ENCODE measurements at places on chromosomes 6 and 20.

- no peaks in the 10 kb centered on the region for H3K36me3 ChIP-seq
- H3K4me3 ChIP-seq = no peak overlapping the region
- no peaks in the 10 kb centered on the region for H3K4me1 ChIP-seq
- H3K27ac ChIP-seq = no peak overlapping the region
- no peaks in the 10 kb centered on the region for H3K27me3 ChIP-seq
These were observed 179.7 kb upstream of the SCGN start for GRCh38 chr6:25472306-25472705.

- H3K27ac ChIP-seq = no peak overlapping the region
- H3K4me1 ChIP-seq = no peaks in the 10 kb centered on the region
- no peak overlapping the region for H3K4me3 ChIP-seq
- no peaks in the 10 kb centered on the region for H3K36me3 ChIP-seq
- no peaks in the 10 kb centered on the region for H3K27me3 ChIP-seq
- DNase-seq = no peak
These were observed 24.2 kb upstream of the PPP1R14C start for GRCh38 chr6:150118627-150119026.

DNA sequence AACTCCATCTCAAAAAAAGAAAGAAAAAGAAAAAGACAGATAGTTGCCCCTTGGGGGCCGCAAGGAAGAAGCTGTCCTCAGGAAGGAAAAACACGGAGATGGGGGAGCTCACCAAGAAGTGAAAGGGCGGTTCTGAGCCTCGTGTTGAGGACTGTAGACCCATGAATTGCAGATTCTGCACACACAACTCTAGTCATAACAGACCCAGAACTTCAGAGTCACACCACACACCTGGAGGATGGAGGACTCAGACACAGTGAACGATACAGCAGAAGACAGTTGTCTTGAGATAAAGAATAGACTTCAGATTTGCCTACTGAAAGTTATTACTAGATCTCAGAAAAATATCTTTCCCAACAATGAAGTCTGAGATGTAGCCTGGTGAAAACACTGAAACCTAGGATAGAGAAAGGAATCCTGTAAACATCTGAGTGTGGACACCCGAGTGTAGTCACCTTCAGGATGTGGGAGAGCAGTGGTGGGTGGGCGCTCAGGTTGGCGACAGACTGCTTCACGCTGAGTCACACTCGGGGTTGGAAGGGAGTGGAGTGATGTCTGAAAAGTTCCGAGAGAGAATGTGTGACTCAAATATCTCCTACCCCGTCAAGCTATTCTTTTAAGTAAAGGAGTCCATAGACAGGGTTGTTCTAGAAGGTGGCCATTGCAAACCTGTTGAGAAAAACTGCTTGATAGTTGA, 88.1 kb downstream of the MAP3K4 start:
- peak overlapping the region; percentile 30 for H3K4me3 ChIP-seq
- peak overlapping the region; percentile 66 for H3K27ac ChIP-seq
- H3K4me1 ChIP-seq = peaks cover 77% of the 10 kb centered on the region
- H3K27me3 ChIP-seq = no peaks in the 10 kb centered on the region
- H3K36me3 ChIP-seq = peaks cover 52% of the 10 kb centered on the region

DNA sequence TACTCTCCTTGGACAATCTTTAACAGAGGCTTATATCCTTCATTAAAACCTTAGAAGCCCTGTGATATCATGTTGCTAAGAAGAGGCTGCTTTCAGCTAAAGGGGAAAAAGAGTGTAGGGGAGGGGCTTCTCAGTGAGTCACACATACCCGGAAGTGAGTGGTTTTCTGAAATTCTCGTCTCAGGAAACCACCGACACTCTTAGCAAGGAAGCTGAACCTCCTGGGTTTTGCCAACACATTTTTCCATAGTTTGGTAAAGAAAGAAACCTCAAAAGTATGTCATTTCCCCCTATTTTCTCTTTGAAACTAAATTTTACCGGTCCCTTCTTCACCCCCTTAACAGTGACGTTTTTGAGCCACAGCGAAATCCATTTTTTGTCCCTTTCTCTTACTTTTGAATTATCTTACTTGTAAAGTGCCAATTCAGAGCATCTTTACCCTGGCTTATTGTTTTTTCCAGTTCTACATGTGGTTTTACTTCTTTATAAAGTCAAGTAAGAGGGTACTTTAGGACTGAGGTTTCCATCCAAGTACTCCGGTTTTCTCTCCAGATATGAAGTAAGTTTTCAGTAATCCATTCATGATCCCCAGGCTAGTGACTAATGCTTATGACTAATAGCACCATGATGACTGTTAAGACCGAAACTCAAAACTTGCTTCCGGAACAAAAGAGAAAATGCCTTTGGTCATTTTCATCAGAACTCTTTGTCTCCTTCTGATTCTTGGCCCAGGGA, 219.3 kb downstream of the ARHGAP18 start:
- peak; percentile 59 for DNase-seq
- peak overlapping the region; percentile 58 for H3K27ac ChIP-seq
- H3K4me3 ChIP-seq = peak overlapping the region; percentile 43
- peaks cover 17% of the 10 kb centered on the region for H3K4me1 ChIP-seq
- H3K27me3 ChIP-seq = no peaks in the 10 kb centered on the region

DNA sequence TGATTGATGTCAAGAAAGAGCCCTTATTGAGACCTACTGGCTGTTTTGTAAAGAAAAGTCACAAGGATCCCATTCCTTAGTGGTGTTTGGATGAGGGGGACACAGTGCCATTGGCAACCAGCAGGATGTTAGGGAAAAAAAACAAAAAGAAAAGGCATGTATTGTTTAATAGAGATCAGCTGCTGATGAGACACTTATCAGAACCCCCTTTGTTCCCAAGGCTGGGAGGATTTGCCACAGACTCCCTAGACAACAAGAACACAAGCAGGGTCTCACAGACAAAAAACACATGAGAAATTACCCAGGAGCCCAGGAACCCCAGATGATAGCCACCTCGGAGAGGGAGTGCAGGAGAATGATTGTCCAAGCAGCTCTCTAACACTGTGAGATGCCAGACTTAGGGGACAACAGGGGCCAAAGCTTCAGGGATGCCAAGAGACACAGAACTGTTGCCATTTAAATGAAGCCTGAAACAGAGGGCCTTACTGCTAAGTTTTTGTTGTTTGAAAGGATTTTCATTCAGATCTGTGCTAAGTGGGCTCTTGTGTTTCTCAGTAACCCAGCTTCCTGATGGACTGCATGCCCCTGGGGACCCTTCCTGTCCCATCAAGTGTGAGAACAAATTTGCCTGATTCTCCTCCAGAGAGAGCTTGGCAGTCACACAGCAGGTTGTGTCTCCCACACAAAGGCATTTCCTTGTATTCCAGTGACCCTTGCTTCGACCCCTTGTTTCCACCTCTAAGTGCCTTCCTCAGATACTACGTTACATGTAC, 48.7 kb upstream of the HEY2 start:
- no peaks in the 10 kb centered on the region for H3K36me3 ChIP-seq
- H3K4me1 ChIP-seq = no peaks in the 10 kb centered on the region
- no peak overlapping the region for H3K4me3 ChIP-seq
- no peaks in the 10 kb centered on the region for H3K27me3 ChIP-seq

- H3K4me3 ChIP-seq = no peak overlapping the region
- H3K27me3 ChIP-seq = no peaks in the 10 kb centered on the region
- no peaks in the 10 kb centered on the region for H3K4me1 ChIP-seq
- no peaks in the 10 kb centered on the region for H3K36me3 ChIP-seq
- DNase-seq = no peak
These were observed 82.0 kb upstream of the AKIRIN2 start for GRCh38 chr6:87784051-87784450.

DNA sequence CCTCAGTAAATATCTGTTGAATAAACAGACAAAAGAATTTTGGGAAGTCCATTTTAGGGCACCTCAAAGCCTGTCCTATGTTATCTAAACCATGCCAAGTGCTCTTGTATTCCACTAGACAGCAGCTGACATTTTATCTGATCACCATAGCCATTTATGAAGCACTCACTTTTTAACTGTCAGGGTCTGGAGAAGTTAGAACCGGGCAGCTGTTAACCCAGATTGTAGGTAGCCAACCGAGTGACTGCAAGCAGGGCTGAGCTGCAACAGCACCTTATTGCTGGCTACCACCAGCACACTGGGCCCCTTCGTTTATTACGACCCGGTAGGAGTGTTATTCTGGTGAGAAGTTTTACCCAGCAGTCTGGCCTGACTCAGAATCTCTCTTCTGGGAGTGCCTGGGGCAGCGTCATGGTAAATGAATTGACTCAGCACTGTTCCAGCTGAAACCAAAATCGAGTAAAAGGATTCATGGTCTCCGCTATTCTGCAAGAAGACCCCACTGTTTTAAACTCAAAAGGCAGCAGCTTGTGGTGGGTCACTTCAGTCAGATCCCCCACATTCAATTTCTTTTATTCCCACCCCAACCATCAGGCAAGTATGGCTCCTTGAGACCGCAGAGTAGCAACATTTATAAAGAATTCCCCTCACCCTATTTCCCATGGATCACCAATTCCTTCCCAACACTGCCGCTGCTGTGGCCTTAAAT, 1.7 kb downstream of the UBE2V1 start:
- H3K4me3 ChIP-seq = peak overlapping the region; percentile 84
- H3K4me1 ChIP-seq = peaks cover 88% of the 10 kb centered on the region
- no peaks in the 10 kb centered on the region for H3K27me3 ChIP-seq
- H3K36me3 ChIP-seq = peaks cover 9% of the 10 kb centered on the region
- peak overlapping the region; percentile 13 for H3K27ac ChIP-seq

- DNase-seq = no peak
- no peaks in the 10 kb centered on the region for H3K27me3 ChIP-seq
- H3K36me3 ChIP-seq = peaks cover 20% of the 10 kb centered on the region
- no peak overlapping the region for H3K4me3 ChIP-seq
These were observed 49.0 kb downstream of the SCAF8 start for GRCh38 chr6:154782193-154782592.

- H3K36me3 ChIP-seq = no peaks in the 10 kb centered on the region
- no peak overlapping the region for H3K27ac ChIP-seq
- DNase-seq = no peak
- H3K27me3 ChIP-seq = peaks cover 4% of the 10 kb centered on the region
These were observed 30.7 kb upstream of the TMEM14A start for GRCh38 chr6:52640170-52640569.

DNA sequence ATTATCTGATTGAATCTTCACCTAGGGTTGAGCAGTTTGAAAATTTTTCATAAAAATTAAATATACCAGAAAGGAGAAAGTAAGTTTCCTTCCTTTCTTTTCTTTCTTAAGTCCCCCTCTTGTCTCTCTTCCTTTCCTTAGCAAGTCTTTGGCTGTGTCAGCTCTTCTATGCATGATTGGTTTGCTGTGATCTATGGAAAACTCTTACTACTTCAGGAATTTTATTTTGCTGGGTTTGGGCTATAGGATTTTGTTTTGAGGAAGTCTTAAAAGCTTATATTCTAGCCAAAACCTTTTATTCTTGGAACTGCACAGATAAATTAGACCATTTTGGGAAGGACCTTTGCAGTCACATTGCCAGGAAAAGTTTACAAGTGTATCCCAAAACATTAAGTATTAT, 173.4 kb upstream of the CITED2 start:
- no peaks in the 10 kb centered on the region for H3K4me1 ChIP-seq
- H3K27me3 ChIP-seq = no peaks in the 10 kb centered on the region
- H3K36me3 ChIP-seq = no peaks in the 10 kb centered on the region
- H3K4me3 ChIP-seq = no peak overlapping the region
- no peak overlapping the region for H3K27ac ChIP-seq

GRCh38 chr6:159761129-159761872, 544 bp upstream of the ACAT2 start:
- peaks cover 21% of the 10 kb centered on the region for H3K4me1 ChIP-seq
- H3K27ac ChIP-seq = peak overlapping the region; percentile 94
- H3K4me3 ChIP-seq = peak overlapping the region; percentile 100
- H3K27me3 ChIP-seq = no peaks in the 10 kb centered on the region
- peaks cover 33% of the 10 kb centered on the region for H3K36me3 ChIP-seq

GRCh38 chr20:43287637-43288036, 97.9 kb upstream of the PTPRT start:
- no peak overlapping the region for H3K27ac ChIP-seq
- no peak overlapping the region for H3K4me3 ChIP-seq
- H3K36me3 ChIP-seq = no peaks in the 10 kb centered on the region
- no peaks in the 10 kb centered on the region for H3K4me1 ChIP-seq
- DNase-seq = no peak

- no peak overlapping the region for H3K27ac ChIP-seq
- peaks cover 7% of the 10 kb centered on the region for H3K27me3 ChIP-seq
- H3K4me1 ChIP-seq = peaks cover 5% of the 10 kb centered on the region
These were observed 2.4 kb upstream of the MYMX start for GRCh38 chr6:44214307-44214706.

GRCh38 chr6:69622230-69622629, 174.6 kb downstream of the LMBRD1 start:
- H3K4me3 ChIP-seq = no peak overlapping the region
- DNase-seq = no peak
- no peak overlapping the region for H3K27ac ChIP-seq
- no peaks in the 10 kb centered on the region for H3K27me3 ChIP-seq

GRCh38 chr6:144897441-144897921, 612.3 kb downstream of the UTRN start:
- H3K4me1 ChIP-seq = no peaks in the 10 kb centered on the region
- DNase-seq = no peak

DNA sequence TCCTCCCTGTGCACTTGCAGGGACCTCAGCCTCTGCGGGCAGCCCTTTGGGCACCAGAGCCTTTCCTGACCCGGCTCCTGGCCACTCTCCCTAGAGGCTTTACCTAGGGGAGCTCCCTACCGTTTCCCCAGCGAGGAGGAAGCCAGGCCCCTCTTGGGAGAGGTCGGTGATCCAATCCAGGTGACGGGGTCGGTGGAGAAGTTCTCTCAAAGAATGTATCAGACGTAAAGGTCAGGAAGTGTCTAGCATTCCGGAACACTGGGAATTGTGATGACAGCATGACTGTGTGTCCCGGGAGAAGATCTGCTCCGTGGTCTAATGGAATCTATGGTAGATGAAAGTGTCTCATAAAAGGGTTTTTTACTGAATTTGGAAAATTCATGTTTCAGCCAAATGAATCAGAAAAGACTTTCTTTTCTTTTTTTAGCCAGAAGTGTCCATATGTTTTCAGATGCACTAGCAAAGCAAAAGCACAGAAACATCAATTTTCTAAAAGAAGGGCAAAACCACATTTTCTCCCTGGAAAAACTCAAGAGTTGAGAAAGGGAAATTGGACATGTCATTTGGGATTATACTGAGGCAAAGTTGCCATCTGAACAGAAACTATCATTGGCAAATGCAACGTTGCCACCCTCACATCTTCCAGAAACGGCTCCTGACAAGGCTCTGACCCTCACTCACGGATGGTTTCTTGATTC, 289.4 kb downstream of the THBS2 start:
- DNase-seq = no peak
- H3K4me1 ChIP-seq = no peaks in the 10 kb centered on the region
- H3K27me3 ChIP-seq = no peaks in the 10 kb centered on the region
- H3K27ac ChIP-seq = no peak overlapping the region
- no peaks in the 10 kb centered on the region for H3K36me3 ChIP-seq
- H3K4me3 ChIP-seq = no peak overlapping the region

DNA sequence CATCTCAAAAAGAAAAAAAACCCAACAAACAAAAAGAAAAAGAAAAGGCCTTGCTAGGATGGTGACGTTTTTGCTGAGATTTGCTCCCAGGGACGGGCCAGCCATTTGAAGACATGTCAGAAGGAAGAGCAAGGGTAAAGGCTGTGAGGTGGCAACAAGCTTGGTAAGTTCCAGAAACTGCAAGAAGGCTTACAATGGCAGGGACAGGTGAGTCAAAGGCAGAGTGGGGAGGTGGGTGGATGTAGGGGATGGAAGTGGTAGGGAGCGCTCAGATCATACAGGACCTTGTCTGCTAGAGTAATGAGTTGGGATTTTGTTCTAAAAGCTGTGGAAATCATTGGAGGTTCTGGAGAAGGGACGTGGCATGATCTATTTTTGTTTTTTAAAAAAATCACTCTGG, 4.3 kb downstream of the KIF3B start:
- no peak overlapping the region for H3K4me3 ChIP-seq
- H3K4me1 ChIP-seq = peaks cover 45% of the 10 kb centered on the region
- DNase-seq = no peak
- H3K36me3 ChIP-seq = peaks cover 6% of the 10 kb centered on the region
